NCI-H2107 (cell line): ENCODE measurements at places on chromosomes 6 and 20.

- no peak for DNase-seq
Observed at GRCh38 chr20:5753814-5754213, 3.6 kb downstream of the SHLD1 start.

DNA sequence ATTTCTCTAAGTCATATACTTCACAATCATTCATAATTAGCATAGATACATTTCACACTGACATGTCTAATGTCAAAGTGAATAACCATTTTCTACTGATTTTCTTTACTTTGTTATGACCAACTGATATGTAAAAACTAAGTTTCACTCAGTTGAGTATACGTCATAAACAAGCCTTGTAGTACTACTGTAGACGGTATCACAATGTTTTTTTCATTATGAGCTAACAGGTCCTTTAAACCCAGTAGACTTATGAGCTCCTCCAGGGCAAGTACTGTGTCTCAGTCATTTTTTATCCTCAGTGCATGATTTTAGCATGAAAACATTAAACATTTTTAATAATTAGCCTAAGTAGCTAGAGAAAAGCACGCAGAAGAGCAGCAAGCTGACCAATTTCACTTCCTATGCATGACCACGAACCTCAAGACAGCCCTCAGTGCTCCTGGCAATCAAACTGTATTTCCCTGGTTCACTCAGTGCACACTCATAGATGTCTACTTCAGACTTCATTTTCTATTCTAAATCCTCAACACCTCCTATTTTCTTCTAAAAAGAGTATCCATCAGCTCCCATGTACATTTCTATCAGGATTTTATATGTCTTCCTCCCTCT lies 32.0 kb upstream of the TFAP2D start:
- no peak for DNase-seq

DNA sequence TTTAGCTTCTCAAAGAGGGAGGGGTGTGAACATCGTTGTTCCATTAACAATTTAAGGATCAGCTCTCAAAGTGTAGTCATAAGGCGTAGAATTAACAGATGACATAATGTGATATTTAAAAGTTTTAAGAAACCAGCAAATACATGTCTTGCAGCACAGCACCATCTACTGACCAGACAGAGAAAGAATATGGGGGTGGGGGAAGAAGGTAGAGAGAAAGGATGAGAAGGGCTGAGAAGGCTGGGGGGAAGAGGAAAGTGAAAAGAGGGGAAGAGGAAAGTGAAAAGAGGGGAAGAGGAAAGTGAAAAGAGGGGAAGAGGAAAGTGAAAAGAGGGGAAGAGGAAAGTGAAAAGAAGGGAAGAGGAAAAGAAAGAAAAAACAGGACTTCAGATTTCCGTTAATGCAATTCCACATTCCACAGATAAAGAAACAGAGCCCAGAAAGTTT lies 80.9 kb downstream of the HAO1 start:
- no peak for DNase-seq

DNA sequence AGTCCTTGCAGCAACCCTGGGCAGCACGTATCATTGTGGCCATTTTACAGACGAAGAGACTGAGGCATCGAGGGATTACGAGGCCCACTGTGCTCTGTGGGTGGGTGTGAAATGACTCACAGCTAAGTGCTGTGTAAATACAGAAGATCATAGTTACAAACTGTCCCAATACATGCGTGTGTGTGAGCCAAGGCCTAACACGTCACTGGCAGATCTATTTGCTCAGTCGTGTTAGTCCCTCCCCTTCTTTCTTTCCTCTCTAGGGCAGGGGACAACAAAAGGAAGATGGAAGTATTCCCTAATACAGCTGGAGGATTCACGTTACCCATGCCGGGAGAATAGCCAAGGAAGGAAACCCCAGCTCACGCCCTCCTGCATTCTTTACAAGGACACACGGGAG lies 175.9 kb downstream of the CDC5L start:
- no peak for DNase-seq

DNA sequence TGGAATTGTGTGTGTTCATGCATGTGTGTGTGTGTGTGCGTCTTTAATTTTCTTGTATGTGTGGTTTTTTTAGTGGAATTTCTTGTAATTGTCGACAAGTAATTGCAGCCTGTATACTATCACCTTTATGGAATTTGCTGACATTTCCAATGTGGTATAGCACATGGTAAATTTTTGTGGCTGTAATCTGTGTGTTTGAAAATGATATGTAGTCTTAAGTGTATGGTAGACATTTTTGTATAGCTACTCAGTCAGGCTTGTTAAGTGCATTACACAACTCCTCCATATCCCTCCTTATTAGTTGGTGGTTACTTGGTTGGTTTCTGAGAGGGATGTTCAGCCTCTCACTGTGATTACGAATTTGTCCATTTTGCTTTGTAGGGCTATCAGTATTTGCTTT lies 384.5 kb upstream of the HSF2 start:
- no peak for DNase-seq
